HFFc6 (cell line): ENCODE measurements at places on chromosomes 5 and 9.

DNA sequence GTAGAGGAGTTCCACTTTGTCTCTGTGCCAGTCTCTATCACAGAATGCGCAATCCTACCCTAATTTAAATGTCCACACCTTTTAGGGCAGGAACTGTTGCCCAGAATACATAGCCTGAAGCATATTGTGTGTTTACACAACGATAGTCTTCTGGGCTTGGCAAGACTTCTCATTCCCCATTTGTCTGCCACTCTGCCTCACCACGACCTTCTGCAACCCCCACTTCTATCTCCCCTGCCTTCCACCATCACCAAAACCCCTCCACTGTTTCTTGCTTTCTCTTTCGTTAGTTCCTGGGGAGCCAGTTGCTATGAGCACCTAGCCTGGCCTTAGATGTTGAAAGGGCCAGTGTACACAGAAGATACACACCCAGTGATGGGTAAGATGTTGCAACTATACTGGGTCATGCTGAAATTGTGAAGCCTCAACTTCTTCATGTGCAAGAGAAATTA is 883 bp upstream of the RNF145 start:
- DNase-seq = no peak

- no peak for DNase-seq
Observed at GRCh38 chr9:34809504-34810186, 99.7 kb upstream of the CCL21 start.

GRCh38 chr5:126499853-126500342 is 76.7 kb downstream of the GRAMD2B start:
- no peak for DNase-seq

DNA sequence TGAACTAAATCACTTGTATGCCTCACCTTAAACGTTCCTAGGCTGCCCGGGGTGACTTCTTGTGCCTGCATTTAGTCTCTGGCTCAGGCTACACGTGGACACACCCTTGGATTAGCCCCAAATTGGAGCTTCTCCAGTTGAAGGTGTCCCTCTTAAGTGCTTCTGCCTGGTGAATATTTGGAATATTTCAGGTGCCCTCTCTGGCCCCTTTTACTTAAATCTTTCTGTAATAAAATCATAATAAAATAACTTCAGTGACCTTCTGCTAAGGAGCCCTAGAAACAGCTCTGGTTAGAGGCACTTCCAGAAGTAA is 74.3 kb upstream of the KLF9 start:
- DNase-seq = no peak

DNA sequence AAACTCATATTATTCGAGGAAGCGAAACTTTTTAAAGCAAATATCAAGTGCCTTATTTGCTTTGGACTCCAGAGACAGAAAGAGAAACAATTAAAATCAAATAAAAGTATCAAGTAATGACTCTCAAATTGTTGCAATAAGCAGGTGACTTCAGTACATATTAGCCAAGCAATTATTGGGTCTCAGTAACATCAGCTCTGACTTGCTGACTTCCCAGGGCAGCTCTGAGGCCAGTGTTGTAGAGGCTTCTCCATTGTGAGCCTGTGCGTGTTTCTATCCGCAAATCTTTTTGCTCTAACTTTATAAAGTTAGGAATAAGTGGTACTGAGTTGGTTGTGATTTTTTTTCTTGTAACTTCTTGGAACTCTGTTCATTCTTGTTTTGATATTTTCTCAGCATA is 186.8 kb upstream of the PRLR start:
- DNase-seq = no peak

GRCh38 chr9:1979741-1980367 is 35.3 kb upstream of the SMARCA2 start:
- DNase-seq = peak; percentile 81

GRCh38 chr5:175847503-175847902 is 23.9 kb upstream of the CPLX2 start:
- no peak for DNase-seq

DNA sequence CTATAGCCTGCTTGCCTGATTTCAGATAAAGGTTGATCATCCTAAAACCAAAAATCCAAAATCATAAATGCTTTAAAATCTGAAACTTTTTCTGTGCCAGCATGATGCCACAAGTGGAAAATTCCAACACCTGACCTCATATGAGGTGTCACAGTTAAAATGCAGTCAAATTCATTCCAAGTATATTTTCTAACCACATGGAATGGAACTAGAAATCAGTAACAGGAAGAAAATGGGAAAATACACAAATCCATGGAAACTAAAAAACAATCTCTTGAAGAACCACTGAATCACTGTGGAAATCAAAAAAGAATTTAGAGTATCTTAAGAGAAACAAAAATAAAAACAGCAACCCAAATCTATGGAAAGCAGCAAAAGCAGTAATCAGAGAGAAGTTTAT is 297.5 kb upstream of the COX7C start:
- DNase-seq = no peak

GRCh38 chr9:2992427-2992826 is 148.5 kb upstream of the PUM3 start:
- DNase-seq = no peak

GRCh38 chr9:19180991-19181390 is 49.5 kb upstream of the DENND4C start:
- no peak for DNase-seq
